ENCODE measurements at places on chromosomes 7 and 10.
A peak's percentile ranks its signal among the peaks of the same experiment; 100 is the strongest.

DNA sequence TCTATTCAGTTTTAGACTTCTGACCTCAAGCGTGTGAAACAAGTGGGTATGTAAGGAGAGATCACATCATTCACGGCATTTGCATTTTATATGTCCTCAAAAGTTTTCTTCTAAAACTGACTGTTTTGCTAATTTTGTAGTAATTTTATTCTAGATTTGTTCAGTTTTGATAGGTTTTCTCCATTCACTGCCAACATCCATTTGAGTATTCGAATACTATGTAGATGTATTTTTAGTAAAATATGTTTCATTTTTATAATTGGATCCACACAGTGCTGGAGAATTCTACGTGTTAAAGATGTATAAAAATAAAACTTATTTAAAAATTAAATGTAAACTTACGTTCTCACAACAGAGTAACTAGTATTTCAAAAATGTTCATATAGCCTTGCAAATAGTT is 503.0 kb downstream of the CNTNAP2 start:
- DNase-seq, result no peak

- DNase-seq, result no peak
Observed at GRCh38 chr7:40851001-40851400, 716.2 kb downstream of the SUGCT start.

DNA sequence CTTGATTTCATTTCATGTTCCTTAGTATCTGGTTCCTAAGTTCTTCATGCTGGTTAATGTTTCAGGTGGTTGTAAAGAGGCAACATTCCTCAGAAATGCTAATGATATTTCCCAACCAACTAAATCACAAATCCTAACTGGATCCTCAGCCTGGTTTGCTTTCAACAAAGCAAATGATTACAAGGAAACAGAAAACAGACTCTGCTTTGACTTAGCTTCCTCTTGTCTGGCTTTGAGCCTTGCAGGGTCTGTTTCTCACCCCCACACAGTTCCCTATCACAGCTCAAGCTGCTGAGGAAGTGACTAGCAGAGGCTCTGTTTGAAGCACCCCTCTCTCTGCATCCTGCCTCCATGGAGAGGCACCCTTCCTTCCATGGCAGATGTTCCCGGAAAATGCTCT is 130.2 kb upstream of the CTTNBP2 start:
- no peak for DNase-seq

GRCh38 chr10:71747551-71748523 is 25.5 kb downstream of the VSIR start:
- DNase-seq, result no peak

DNA sequence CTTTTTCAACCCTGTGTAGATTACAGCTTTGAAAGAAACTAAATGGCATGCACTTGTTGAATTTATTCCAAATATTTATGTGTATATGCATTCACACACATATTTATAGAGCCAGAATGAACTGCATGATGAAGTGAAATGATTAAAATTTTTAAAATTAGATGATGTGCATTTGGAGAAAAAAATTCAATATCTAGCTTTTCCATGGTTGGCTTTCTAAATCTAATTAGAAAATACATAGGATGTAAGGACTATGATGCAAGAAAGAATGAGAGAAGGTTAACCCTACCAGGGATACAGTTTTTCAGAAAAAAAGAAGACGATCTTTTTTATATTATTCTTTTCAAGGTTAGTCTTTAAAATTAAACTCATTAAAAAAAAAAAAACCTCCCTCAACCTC is 204.5 kb downstream of the TRIL start:
- no peak for DNase-seq

DNA sequence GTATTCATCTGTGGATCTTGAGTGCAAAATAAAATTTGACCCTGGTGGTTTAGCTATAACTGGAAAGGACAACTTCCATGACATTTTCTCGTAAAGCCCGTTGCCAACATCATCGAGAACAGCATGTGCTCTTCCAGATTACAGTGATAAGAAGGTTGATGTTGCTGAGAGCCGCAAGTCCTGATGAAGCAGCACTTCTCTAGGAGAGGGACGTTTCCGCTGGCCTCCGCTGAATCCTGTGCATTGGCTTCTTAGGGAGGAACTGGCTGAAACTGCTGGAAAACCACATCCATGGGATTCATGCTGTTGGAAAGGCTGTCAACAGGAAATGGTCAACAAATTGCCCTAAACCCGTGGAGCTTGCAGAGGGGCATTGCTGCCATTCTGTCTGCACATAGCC is 21.4 kb upstream of the ABCB5 start:
- DNase-seq, result no peak

DNA sequence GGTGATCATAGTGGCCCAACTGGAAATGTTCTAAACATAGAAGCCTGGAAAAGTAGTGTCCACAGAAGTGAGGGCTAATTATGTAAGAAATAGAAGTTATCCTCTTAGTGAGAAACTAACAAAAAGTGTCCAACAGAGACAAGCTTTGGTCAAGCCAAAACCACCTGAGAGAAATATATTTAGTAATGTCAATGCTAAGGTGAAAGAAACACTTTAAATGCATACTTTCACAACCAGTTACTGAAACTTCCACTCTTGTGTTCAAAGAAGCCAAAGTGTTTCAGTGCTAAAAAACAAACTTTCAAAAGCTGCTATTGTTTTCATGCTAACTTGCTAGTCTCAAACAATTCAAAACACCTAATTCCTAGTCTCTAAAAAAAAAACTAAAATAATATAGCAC is 18.1 kb downstream of the RAB11FIP2 start:
- no peak for DNase-seq

GRCh38 chr7:159024280-159024951 is 120.3 kb downstream of the VIPR2 start:
- DNase-seq, result no peak

DNA sequence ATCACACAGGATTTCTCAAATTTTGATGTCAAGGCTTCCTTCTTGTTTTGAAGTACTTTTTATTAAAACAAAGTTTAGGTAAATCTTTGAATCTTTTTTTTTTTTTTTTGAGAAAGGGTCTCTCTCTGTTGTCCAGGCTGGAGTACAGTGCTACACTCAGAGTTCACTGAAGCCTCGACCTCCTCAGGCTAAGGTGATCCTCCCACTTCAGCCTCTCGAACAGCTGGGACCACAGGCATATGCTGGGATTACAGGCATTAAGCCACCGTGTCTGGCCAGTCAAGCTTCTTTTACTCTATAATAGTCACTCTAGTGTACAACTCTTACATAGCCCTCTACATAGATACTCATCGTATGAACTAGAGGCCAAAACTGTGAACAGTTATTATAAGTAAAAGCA is 3.4 kb downstream of the RUFY2 start:
- DNase-seq, result no peak

GRCh38 chr7:137606061-137606674 is 240.6 kb downstream of the DGKI start:
- peak; percentile 85 for DNase-seq

- DNase-seq, result no peak
Observed at GRCh38 chr7:105003872-105004510, 10.0 kb upstream of the KMT2E start.

DNA sequence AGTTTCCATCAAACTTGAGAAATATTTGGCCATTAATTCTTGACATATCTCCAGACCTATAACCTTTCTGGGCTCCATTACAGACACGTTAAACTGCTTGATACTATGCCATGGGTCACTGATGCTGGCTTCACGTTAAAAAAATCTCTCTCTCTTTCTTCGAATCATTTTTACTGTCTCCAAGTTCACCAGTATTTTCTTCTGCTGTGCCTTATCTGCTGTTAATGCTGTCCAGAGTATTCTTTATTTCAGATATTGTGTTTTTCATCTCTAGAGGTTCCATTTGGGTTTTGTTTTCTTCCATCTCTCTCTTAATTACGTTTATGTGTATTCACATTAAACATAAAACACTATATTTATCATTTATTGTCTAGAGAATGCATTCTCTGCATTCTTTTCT is 12.8 kb upstream of the PRPF18 start:
- DNase-seq, result no peak

GRCh38 chr7:74453322-74454011 is at the start of gene GTF2IRD1:
GTF2IRD1 (plus strand) TSS chr7:74453906; CDS start chr7:74508081, 54,175 bp downstream.
- peak; percentile 92 for DNase-seq

DNA sequence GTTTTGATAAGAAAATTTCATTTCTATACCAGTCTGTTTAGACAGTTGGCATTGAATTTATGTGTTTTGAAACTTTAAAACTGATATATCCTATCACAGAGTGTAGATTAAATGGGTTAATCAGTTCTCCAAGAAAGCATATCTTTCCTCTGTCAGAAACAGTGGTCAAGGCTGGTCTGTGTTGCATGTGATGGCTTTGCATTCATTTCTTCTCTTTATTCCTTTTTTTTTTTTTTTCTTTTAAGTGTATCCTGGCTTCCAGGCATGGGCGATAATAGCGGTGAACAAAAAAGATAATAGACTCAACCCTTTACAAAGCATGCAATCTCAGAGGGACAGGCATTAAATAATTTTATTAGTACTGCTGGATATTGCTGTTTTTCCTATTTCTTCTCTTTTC is 136.6 kb downstream of the LRRC4 start:
- no peak for DNase-seq

- DNase-seq, result no peak
Observed at GRCh38 chr7:90604383-90604782, 8.3 kb downstream of the CDK14 start.

DNA sequence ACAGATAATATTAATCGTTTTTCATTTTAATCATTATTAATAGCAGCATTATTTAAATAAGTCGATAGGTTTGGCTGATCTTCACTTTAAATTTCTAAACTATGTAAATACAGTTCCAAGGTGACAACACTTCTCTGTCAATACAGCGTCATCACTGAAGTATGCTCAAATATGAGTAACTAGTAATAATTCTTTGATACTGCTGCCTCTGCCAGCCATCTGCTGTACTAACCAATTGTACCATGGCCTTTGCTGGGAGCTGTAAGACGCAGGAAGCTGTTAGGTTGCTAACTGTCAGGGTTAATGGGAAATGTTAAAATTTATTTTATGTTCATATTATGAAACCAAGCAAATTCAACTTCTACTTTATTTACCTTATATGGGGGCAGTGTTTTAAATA is 1650.5 kb upstream of the LRRTM3 start:
- DNase-seq, result no peak

- DNase-seq, result peak; percentile 59
Observed at GRCh38 chr10:122981066-122981464, 864 bp downstream of the PSTK start.

GRCh38 chr7:36570528-36571189 is 153.6 kb downstream of the AOAH start:
- no peak for DNase-seq

DNA sequence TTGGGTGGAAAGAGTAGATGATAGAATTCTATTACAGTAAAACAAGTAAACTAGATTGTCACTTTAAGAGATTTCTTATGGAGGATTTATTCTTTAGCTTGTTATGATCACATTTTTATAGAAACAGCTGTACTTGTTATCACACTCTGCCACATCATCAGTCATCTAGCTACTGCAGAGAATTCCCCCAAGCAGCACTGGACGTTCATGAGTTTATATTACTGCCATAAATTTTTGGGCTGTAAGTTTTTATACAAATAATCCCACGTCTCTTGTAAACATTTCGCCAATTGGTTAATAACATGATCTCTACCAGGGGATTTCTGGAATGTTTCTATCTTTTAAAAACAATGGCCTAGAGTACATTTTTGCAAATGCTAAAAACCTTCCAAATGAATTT is 238.8 kb downstream of the POLR1F start:
- DNase-seq, result no peak

- peak; percentile 58 for DNase-seq
Observed at GRCh38 chr10:30812018-30812851, 182.7 kb upstream of the LYZL2 start.

- peak; percentile 39 for DNase-seq
Observed at GRCh38 chr7:130367088-130367755, 13.1 kb upstream of the CPA1 start.

GRCh38 chr10:79378647-79379511 is 31.6 kb downstream of the PPIF start:
- no peak for DNase-seq

GRCh38 chr7:122633472-122633871 is 65.4 kb downstream of the RNF133 start:
- no peak for DNase-seq

GRCh38 chr10:106310596-106310995 is 853.9 kb downstream of the SORCS1 start:
- peak; percentile 48 for DNase-seq

GRCh38 chr10:14349081-14349480 is 18.4 kb upstream of the FRMD4A start:
- DNase-seq, result peak; percentile 9

- no peak for DNase-seq
Observed at GRCh38 chr7:5638994-5639393, 142.5 kb downstream of the RNF216 start.

- DNase-seq, result peak; percentile 0
Observed at GRCh38 chr7:99667179-99667578, 12.6 kb downstream of the CYP3A5 start.

GRCh38 chr10:93580828-93581227 is 14.4 kb downstream of the FFAR4 start:
- peak; percentile 94 for DNase-seq

DNA sequence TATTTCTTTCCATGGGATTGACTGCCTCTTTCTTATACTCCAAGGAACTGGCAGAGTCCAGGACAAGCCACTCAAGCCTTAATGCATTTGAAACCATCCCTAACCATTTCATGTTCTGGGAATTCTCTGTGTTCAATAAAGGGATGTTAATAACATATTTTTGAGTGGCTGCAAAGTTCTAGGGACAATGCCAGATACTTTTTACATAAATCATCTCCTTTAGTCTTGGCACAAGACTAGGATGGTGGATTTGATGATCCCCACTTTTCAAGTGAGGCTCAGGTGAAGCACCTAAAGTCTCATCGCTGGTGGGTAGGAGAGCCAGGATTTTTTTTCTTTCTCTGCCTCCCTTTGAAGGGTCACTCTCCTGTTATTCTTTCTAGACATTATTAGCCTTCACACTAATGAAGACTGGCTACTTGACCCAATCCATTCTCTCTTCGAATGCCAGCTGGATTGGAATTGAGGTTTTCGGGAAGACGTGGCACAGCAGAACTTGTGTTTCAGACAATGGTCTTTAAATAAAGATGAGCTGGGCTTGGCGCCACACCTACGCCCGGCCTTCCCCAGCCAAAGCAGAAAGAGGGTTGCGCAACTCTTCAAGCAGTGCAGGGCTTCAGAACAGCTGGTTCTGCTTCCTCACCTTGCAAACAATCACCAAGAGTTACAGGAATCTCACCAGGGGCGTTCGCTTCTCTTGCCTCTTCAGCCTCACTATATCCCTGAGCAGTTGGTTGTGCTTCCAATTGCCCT is 73.8 kb upstream of the BMPER start:
- no peak for DNase-seq

DNA sequence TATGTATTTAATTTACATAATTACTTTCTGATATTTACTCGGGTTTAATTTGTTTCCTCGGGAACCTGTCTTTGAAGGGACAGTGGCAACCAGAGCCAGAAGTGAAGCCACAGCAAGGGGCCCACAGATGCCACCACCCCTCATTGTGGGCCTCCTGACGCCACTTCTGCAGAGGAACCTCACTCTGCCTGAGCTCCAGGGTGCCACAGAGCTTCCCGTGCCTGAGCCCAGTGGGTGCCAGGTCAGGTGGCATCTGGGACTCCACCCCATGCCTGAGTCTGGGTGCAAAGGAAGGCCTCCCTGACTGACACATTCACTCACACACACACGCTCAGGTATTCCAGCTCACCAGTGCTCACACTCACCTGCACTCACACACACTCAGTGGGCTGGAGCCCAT is 213.7 kb downstream of the GRID1 start:
- no peak for DNase-seq

GRCh38 chr7:41108821-41109220 is 594.1 kb downstream of the INHBA start:
- no peak for DNase-seq

GRCh38 chr7:119664601-119665000 is 608.4 kb upstream of the KCND2 start:
- DNase-seq, result no peak

All from eye (tissue), 1 donor.